ENCODE measurements at places on chromosomes 1 and 21.

- DNase-seq, result no peak
Observed at GRCh38 chr1:228218513-228219244, 10.8 kb downstream of the OBSCN start.

DNA sequence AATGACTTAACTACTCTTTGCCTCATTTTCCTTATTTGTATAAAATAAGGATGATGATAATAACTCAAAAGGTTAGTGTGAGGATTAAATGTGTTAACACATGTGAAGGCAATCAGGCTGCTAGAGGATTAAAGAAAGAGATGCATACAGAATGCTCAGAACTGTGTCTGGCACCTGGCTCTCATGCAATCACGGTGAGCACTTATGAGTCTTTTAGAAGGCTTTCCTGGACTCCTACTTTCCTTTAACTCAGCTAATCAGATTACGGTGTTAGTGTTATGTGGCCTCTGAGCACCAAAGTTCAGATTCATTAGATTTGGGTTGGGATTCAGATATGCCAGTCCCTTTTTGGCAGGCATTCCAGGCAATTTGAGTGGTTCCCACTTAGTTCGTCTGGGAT lies 311.6 kb upstream of the USP24 start:
- no peak for DNase-seq

DNA sequence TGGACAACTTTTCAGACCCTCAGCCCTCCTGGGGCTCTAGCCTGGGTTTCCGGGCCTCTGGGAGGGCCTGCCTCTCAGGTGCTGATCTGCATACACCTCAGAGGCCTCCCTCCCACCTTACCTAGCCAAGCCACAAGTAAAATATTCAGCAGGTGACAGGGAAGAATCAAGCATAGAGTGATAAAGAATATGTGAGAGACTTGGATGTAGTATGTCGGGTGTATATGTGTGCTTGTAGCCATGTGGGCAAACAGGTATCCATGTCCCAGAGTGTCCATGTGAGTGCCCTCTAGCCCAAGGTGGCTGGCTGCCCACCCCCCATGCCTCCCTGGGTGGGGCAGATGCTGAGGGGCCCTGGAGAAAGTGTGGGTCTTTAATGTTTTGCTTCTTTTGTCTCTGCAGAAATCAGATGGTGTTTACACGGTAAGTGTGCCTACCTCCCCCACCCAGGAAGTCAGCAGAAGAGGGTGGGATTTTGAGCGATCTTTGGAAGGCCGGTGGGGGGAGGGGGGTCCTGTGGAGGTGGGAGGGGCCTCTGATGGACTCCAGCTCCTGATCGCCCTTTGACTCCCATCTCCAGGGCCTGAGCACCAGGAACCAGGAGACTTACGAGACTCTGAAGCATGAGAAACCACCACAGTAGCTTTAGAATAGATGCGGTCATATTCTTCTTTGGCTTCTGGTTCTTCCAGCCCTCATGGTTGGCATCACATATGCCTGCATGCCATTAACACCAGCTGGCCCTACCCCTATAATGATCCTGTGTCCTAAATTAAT lies 3.4 kb downstream of the FCER1G start:
- DNase-seq, result no peak

- no peak for DNase-seq
Observed at GRCh38 chr1:210269981-210270380, 37.4 kb downstream of the SERTAD4 start.

DNA sequence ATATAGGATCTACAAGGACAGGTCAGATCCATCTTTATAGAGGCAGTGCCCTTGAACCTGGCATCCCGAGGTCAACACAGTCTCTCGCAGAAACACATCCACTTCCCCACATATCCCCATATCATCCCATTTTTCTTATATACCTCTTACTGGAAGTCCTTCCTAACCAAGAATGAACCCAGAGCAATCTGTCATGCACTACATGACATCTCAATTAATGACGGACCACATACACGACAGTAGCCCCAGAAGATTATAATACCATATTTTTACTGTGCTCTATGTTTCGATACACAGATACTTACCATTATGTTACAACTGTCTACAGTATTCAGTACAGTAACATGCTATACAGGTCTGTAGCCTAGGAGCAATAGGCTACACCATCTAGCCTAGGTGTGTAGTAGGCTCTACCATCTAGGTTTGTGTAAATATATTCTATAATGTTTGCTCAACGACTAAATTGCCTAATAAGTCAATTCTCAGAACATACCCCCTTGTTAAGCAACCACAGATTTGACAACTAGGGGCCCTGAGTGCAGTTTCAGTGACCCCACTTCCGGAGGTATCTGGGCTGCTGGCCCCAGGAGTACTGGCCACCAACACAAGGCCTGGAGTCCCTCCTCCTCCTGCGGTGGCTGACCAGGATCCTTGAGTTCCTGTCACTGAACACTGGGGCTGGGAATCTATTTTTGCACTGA lies 28.1 kb downstream of the PTPN14 start:
- no peak for DNase-seq

- no peak for DNase-seq
Observed at GRCh38 chr1:246558041-246558440, 8.0 kb downstream of the TFB2M start.

DNA sequence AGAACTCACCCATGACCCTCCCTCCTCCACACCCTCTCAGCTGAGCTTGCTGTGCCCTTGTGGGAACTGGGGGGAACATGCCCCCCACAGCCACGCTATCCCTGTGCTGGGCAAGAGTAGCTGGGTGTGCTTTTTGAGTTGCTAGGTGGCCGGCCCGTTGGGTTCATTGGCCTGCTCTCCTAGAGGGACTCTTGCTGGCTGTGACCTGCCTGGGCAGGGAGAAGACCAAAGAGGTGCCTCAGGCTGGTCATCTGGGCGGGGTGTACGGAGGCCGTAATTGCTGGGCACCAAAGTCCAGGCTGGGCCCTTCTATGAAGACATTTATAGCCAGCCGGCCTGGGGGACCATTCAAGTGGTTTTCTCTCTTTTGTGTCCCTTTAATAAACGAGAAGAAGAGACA lies 138.3 kb upstream of the ZBTB40 start:
- DNase-seq, result no peak

Measured in CD4-positive, alpha-beta T cell treated with Interleukin-6 at 100 ng/mL for 8 hours (primary cell).